Activated naive CD4-positive, alpha-beta T cell treated with anti-CD3 and anti-CD28 coated beads for 36 hours (primary cell): ENCODE measurements at places on chromosomes 7 and 10.

- DNase-seq: no peak
Measured at GRCh38 chr7:141463986-141464385, 87.2 kb upstream of the AGK start.

DNA sequence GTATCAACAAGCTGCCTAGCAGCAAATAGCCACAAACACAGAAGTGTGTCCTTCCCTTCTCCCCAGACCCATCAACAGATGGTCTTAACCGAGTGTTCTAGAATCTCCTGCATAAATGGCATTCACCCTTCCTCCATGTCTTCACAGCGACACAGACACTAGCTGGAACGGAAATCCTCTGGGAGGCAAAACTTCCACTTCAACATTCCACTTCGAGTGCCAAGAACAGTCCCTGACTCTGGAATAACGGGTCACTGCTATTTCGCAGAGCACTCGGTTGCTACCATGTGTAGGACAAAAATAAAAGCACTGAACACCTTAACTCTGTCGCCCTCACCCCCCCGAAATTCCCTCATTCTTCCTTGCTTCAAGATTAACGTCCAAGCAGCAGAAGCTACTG is 65.1 kb downstream of the SFMBT2 start:
- DNase-seq: no peak

DNA sequence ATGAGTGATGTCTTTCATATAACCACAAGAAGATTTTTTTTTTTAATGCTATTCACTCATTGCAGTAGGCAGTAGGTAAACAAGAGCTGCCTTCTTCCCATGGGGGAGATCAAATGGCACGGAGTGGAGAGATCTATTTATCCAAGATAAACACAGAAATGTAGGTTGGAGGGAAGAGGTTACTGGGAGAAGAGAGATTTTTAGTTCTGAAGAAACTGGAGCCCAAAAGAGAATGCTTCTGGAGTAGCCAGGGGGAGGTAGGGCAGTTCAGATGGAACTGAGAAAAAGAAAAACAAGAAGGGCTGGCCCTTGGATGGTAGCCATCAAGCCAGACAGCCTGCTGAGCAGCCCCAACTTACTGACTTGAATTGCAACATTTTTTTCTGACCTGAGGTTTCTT is 270.1 kb upstream of the TPK1 start:
- no peak for DNase-seq

DNA sequence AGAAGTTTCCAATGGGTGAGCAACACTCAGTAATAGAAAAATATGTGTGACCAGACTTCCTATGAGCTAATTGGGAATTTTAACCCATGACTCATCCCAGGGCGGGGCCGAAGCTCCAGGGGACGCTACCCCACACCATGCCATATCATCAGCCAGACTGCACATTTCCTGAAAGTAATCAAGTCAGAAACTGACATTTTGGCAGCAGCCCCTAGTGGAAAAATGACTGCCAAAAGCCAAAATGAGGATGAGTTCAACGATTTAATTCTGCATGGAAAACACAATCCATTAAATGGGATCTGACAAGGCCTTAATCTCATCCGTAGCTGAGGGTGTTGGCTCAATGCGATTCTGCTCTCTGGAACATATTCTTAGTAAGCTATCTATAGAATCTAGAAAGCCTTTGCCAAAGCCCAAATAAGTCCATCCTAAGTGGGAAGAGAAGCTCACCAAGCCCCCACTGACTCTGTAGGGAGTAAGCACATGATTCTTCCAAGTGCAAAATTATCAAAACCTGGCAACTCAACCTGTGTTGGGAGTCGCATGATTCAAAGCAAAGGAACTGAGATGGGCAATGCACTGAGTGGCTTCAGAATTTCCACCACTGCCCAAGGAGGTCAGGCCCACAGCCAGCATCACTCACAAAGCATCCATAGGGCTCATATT is 93.1 kb upstream of the PDE1C start:
- no peak for DNase-seq

DNA sequence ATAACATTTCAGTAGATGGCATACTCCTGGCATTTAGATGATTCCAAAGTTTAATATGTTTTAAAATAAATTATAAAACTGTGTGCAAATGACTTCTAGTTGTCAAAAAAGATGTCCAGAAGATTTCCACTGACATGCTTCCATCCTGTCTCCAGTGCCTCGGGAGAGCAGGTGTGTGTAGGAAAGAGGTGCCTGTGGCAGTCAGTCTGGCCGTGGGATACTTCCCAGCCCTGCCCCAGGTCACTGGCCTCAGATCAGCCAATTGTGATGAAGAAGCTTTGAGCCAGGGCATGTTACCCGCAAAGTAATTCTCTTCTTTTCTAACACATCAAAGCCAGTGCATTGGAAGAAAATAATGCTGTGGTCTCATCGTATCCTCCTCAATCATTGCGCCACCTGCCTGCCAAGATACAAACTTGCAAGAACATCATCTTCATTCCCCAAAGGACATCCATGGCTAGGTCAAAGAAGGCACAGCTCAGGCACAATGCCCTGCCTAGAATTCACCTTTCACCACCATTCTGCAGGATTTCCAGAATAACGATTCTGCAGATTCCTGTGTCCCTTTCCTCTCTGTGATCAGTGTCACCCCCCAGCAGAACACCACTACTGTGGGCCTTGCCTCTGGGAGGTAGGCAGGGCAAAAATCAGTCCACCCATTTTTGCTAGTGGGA is 6.3 kb upstream of the KCNMA1 start:
- DNase-seq: peak; percentile 37

GRCh38 chr10:76036111-76036940 is 604.9 kb downstream of the LRMDA start:
- DNase-seq: peak; percentile 64

- no peak for DNase-seq
Measured at GRCh38 chr7:51789489-51789888, 472.9 kb upstream of the COBL start.

DNA sequence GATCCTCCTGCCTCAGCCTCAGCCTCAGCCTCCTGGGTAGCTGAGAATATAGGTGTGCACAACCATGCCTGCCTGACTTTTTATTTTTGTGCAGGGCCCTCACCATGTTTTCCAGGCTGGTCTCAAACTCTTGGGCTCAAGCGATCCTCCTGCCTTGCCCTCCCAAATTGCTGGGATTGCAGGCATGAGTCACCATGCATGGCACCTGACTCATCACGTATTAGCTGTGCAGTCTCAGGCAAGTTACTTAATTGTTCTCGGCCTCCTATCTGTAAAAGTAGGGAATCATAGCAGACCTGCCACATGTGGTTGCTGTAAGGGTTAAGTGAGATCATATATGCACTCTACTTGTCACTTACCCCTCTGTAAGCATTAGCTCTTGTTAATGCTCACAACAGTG is 117.2 kb downstream of the ANLN start:
- DNase-seq: no peak

- no peak for DNase-seq
Measured at GRCh38 chr7:148729984-148730733, 31.5 kb downstream of the CUL1 start.

GRCh38 chr10:72379776-72380175 is 25.1 kb upstream of the DNAJB12 start:
- DNase-seq: no peak

DNA sequence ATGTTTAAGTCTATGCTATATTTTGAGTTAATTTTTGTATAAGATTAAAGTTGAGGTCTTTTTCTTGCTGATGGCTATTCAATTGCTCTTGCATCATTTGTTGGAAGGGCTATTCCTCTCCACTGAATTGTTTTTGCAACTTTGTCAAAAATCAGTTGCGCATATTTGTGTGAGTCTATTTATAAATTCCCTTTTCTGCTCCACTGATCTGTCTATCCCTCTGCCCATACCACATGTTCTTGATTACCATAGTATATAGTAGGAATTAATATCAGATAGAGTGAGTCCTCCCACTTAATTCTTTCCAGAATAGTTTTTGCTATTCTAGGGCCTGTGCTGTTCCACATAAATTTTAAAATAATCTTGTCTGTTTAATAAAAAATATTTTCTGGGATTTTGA is 152.4 kb upstream of the ADCY1 start:
- no peak for DNase-seq

DNA sequence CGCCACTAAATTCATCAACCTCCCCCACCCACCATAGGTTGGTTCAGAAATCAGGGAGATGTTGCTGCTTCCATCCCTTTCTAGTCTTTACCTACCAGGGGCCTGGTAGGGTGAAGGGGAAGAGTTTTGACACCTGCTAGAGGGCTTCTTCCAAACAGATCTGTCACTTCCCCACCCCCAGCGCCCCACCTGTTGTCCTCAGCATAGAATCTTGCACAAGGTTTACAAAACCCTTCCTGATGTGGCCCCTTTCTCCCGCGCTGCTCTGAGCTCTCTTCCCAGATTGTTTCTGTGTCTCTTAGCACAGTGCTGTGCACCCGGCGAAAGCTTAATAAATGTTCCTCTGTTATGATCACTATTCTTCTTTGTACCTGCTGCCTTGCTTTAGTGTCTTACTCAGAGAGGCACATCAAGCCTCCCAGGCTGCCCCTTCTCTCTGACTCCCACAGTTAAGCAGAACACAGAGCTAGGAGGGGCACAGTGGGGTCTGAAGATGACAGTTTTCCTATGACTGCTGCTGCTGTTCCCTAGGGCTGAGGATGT is 11.2 kb upstream of the C10orf95 start:
- no peak for DNase-seq

- DNase-seq: no peak
Measured at GRCh38 chr7:101885597-101885955, 68.2 kb downstream of the CUX1 start.

DNA sequence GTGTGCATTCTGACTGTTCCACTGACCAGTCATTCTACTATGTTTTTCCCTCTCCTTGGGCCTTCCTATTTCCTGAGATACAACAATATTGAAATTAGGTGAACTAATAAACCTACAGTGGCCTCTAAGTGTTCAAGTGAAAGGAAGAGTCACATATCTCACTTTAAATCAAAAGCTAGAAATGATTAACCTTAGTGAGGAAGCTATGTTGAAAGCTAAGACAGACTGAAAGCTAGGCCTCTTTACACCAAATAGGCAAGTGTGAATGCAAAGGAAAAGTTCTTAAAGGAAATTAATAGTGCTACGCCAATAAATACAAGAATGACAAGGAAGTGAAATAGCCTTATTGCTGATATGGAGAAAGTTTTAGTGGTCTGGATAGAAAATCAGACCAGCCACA is 5.7 kb upstream of the DYNC1I1 start:
- DNase-seq: no peak

GRCh38 chr7:17506095-17506494 is 207.6 kb downstream of the AHR start:
- DNase-seq: no peak

- no peak for DNase-seq
Measured at GRCh38 chr7:158613481-158613880, 25.9 kb upstream of the PTPRN2 start.

- DNase-seq: peak; percentile 94
Measured at GRCh38 chr10:59880971-59881510, 25.3 kb downstream of the CCDC6 start.

DNA sequence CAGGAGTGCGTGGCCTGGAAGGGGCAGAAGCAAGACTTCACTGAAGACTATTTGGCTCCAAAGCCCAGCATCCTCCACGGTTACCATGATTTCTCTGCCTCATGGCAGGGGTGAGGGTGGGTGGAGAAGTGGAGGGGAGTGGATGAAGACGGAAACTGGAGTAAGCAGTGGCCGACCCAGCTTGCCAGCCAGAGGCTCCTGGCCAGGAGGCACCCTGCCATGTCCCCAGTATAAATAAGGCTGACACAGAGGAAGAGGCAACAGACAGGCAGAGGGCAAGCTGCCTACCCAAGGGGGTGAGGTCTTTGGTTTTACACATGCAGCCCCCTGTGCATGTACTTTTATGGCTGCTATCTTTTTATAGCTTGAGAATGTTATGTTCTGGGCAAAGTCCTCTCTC is 102.6 kb upstream of the TBX20 start:
- no peak for DNase-seq

GRCh38 chr10:4107285-4107851 is 322.4 kb upstream of the KLF6 start:
- DNase-seq: no peak

DNA sequence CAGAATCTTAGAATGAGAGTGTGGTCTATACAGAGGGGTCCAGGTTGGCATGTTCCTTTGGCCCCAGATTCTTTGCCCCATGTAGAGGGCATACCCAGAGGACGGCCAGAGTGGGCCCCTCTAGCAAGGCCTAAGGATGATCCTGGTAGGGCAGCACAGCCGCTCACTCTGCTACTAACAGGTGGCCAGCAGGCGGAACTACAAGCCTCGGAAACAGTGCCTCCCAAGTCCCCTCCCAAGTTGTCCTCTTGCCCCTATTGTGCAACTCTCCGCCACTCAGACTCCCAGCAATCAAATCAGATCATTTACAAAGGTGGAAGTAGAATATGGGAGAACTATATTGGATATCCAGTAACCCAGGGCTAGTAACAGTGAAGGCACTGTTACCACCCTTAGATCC is 107.4 kb downstream of the STRA8 start:
- no peak for DNase-seq

- no peak for DNase-seq
Measured at GRCh38 chr10:123428391-123428790, 237.8 kb upstream of the GPR26 start.
